IPS-NIHi11 (cell line): ENCODE measurements at places on chromosomes 3 and 15.
A peak's percentile ranks its signal among the peaks of the same experiment; 100 is the strongest.

GRCh38 chr3:39134305-39134704, 19.1 kb downstream of the CSRNP1 start:
- no peak for DNase-seq

DNA sequence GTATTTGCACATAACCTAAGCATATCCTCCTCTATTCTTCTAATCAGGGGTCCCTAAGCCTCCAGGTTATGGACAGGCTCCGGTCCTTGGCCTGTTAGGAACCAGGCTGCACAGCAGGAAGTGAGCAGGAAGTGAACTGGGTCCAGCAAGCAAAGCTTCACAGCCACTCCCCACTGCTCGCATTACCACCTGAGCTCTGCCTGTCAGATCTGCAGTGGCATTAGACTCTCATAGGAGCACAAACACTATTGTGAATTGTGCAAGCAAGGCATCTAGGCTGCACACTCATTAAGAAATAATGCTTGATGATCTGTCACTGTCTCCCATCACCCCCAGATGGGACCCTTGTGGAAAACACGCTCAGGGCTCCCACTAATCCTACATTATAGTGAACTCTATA, 9.8 kb downstream of the MSL2 start:
- no peak for DNase-seq

DNA sequence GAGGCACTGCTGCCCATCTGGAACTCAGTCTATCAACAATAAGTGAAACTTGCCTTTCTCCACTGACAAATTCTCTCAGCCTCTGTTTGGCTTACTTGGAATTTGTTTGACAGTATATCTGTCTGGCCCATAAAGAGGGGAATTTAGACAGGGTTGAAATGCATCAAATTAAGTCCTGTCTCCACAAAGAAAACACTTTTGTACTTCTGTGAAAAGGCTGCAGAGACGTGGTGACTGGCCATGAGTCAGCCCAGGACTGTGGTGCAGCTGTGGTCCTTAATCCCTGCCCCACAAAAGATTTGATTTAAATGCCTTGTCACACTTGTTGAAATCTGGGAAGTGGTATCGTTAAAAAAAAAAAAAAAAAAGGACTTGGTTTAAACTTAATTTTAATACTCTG, 47.5 kb downstream of the RYR3 start:
- DNase-seq, result no peak

DNA sequence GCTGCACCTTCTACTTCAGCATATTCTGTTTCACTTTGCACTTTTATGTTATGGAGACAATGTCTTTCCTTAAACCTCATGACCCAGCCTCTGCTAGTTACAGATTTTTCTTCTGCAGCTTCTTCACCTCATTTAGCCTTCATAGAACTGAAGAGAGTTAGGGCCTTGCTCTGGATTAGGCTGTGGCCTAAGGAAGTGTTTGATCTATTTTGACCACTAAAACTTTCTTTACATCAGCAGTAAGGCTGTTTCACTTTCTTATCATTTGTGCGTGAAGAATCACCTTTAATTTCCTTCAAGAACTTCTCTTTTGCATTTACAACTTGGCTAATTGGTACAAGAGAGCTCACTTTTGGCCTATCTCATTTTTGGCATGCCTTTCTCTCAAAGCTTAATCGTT, 40.9 kb downstream of the PHLDB2 start:
- DNase-seq, result no peak

DNA sequence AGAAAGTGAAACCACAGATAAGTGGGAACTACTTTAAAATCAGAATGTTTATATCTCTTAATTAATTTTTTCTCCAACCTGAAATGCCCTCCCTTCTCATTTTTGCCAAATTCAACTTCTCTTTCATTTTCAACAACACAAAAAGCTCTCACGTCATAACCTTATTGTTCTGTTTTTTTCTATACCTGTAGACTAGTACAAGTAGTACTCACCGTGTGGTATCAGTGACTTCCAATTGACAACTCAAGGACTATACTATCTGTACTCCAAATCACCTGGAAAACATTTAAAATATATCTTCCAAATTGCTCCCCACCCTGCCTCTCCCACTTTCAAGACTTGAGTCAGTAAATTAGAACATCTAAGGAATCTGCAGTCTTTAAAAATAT, 72.8 kb upstream of the ZNF280D start:
- DNase-seq, result no peak

GRCh38 chr3:12962292-12962691, 110.9 kb downstream of the IQSEC1 start:
- no peak for DNase-seq

DNA sequence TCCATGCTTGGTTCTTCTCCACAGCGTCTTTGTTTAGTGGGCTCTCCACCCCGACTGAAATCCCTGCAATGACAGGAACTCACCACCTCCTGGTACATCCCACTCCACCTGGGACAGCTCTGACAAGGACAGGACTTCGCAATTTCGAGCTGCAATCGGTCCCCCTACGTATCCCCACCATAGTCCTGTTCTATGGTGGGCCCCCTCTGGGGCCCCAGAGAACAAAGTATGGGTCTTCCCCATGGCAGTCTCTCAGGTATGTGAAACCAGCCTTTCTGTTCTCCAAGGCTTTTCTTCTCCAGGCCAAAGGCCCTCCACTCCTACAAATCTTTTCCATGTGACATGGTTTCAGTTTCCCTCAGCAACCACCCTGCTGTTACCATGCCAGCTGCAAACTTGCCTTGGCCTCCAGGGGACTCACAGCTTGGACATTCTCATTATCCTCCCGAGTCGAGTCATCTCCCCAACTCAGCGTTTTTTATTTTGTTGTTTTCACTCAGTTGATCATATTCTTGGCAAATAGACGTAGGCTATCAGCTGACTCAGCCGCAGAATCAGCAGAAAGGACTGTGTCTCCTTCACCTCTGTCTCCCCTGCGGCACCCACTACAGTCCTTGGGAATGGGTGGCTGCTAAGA, 233.3 kb downstream of the OPA1 start:
- no peak for DNase-seq

GRCh38 chr3:186520957-186521842, 23.0 kb downstream of the CRYGS start:
- peak; percentile 49 for DNase-seq
